RWPE2 (cell line): ENCODE measurements at places on chromosomes 6 and 20.
A peak's percentile ranks its signal among the peaks of the same experiment; 100 is the strongest.

DNA sequence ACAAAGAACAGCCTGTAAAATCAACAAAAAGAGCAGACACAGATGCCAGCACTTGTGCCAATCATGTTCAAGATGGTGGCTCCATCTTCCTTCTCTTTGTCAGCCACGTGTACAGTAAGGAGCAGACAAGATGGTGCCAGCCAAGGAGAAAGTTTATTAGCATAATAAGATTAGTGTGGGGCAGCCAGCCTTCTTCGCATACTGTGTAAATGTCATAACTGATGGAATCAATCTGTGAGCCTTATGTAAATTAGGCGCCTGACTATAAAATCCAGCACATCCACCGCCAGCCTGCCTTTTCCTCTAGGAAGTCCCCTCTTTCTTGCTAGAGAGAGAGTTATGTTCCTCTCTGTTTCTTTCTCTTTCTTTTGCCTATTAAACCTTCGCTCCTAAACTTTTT is 99.7 kb upstream of the RALGAPA2 start:
- no peak for DNase-seq
- H3K36me3 ChIP-seq = no peaks in the 10 kb centered on the region
- no peak overlapping the region for H3K4me3 ChIP-seq
- H3K27ac ChIP-seq = no peak overlapping the region
- H3K4me1 ChIP-seq = no peaks in the 10 kb centered on the region

DNA sequence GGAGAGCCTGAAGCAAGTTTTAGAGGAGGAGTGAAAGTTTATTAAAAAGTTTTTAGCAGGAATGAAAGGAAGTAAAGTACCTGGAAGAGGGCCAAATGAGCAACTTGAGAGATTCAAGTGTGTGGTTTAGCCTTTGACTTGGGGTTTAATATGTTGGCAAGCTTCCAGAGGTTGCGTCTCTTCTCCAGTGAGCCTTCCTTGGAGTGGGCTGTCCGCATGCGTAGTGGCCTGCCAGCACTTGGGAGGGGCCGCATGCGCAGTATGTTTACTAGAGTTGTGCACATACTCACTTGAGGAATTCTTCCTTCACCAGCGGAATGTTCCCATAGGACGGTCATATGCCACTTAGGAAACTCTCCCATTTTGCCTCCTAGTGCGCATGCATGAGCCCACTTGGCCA is 235.2 kb downstream of the ALDH8A1 start:
- H3K4me1 ChIP-seq = peaks cover 5% of the 10 kb centered on the region
- no peaks in the 10 kb centered on the region for H3K36me3 ChIP-seq
- DNase-seq = no peak

- H3K4me1 ChIP-seq = no peaks in the 10 kb centered on the region
- no peak overlapping the region for H3K4me3 ChIP-seq
- no peak overlapping the region for H3K27ac ChIP-seq
- DNase-seq = no peak
- no peaks in the 10 kb centered on the region for H3K36me3 ChIP-seq
These were observed 895.6 kb upstream of the MAP3K7 start for GRCh38 chr6:91482498-91482897.

- DNase-seq = no peak
- no peaks in the 10 kb centered on the region for H3K4me1 ChIP-seq
- H3K4me3 ChIP-seq = no peak overlapping the region
These were observed 396.3 kb downstream of the ZFAND3 start for GRCh38 chr6:38215651-38216311.

GRCh38 chr20:19768325-19768842 is 10.3 kb downstream of the RIN2 start:
- H3K4me3 ChIP-seq = no peak overlapping the region
- no peaks in the 10 kb centered on the region for H3K27me3 ChIP-seq
- DNase-seq = no peak
- peaks cover 5% of the 10 kb centered on the region for H3K4me1 ChIP-seq
- H3K36me3 ChIP-seq = no peaks in the 10 kb centered on the region

- no peak overlapping the region for H3K4me3 ChIP-seq
- H3K27ac ChIP-seq = no peak overlapping the region
- H3K4me1 ChIP-seq = peaks cover 51% of the 10 kb centered on the region
- no peaks in the 10 kb centered on the region for H3K27me3 ChIP-seq
- no peaks in the 10 kb centered on the region for H3K36me3 ChIP-seq
These were observed 156.9 kb downstream of the FOXC1 start for GRCh38 chr6:1766654-1767053.

DNA sequence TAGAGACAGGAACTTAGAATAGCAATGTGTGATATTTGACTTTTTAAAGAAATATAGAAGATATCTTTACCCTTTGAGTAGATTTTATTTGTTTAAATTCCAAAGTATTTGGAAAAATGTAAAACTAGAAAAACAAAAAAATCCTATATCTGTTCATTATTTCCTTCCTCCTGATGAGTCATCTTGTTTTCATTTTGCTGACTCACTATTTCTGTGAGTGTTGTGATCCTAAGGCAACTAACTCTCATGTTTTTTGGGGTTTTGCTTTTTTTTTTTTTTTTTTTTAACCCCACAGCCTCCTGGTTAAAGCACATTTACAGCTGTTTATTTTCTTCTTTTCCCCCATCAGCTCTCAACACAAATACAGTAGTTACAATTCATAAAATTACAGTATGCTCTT is 37.8 kb upstream of the THEMIS start:
- no peak for DNase-seq
- no peaks in the 10 kb centered on the region for H3K36me3 ChIP-seq
- H3K27ac ChIP-seq = no peak overlapping the region
- H3K4me3 ChIP-seq = no peak overlapping the region

GRCh38 chr20:62370807-62371587 is 3.9 kb upstream of the LAMA5 start:
- peak overlapping the region; percentile 99 for H3K27ac ChIP-seq
- peak; percentile 89 for DNase-seq

DNA sequence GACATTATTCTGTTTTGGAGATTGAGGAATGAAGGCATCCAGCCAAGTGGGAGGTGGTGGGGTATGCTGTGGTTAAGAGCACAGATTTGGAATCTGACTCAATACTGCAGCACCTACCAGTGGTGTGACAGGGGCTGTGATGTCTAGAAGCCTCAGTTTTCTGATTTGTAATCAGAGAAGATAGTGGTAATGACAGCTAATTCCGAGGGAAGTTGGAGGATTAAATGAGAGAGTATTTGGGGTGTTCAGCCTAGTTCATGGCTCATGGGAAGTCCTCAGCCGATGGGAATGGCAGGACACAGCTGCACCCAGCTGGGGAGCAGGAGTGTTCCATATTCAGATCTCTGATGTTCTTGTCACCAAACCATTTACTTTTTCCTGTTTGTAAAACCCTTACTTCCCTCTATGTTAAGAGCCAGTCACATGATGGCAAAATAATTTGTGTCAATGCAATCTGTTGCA is 9.3 kb downstream of the SLC9A8 start:
- peaks cover 91% of the 10 kb centered on the region for H3K36me3 ChIP-seq
- H3K27me3 ChIP-seq = no peaks in the 10 kb centered on the region
- H3K4me3 ChIP-seq = no peak overlapping the region
- DNase-seq = no peak
- H3K27ac ChIP-seq = no peak overlapping the region
- H3K4me1 ChIP-seq = no peaks in the 10 kb centered on the region

GRCh38 chr6:8074213-8074612 is 10.0 kb upstream of the BLOC1S5 start:
- H3K4me3 ChIP-seq = no peak overlapping the region
- peaks cover 10% of the 10 kb centered on the region for H3K36me3 ChIP-seq
- no peak overlapping the region for H3K27ac ChIP-seq

DNA sequence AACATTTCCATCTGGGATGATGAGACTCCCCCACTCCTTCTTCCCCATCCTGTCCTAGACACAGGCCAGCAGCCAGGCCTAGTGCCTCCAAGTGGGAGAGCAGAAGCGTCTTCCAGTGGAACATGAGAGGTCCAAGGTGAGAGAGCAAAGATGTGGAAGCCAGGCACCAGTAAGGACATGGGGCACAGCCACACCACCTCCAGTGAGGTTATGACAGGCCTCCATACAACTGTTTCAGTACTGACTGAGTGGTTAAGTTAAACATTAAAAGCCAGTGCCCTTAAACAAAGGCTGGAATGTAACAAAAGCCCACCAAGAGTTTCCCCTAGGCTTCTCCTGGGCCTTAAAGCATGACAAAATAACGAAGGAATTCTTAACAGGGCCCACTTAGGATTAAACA is 5.3 kb downstream of the ZBTB24 start:
- H3K4me3 ChIP-seq = no peak overlapping the region

GRCh38 chr20:20664795-20665589 is 47.5 kb downstream of the RALGAPA2 start:
- H3K27ac ChIP-seq = no peak overlapping the region
- H3K36me3 ChIP-seq = no peaks in the 10 kb centered on the region
- H3K27me3 ChIP-seq = no peaks in the 10 kb centered on the region

DNA sequence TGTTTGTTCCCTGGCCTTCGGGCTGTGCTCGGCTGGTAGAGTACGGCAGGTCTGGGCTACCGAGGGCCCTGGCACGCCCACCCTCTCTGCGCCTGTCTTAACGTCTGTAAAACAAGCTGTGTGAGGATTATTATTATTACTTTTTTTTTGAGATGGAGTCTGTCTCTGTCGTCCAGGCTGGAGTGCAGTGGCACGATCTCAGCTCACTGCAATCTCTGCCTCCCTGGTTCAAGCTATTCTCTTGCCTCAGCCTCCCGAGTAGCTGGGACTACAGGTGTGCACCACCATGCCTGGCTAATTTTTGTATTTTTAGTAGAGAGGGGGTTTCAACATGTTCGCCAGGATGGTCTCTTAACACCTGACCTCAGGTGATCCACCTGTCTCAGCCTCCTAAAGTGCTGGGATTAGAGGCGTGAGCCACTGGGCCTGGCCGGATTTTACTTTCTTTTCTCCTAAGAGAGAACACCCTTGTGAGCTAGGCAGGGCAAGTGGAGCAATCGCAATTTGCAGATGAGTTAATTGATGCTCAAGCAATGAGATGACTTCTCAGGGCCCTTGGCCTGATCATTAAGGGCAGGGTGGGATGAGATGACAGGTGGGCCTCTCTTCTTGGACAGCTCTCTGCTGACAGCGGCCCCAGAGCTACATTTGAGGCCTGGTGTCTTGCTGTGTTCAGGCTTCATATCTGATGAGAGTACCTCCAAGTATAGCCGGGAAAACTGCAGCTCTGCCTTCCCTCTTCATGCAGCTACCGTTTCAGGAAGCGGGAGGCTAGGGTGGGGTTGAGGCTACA is 859 bp upstream of the SMIM29 start:
- H3K4me3 ChIP-seq = peak overlapping the region; percentile 55
- H3K36me3 ChIP-seq = peaks cover 12% of the 10 kb centered on the region
- no peaks in the 10 kb centered on the region for H3K27me3 ChIP-seq
- peaks cover 18% of the 10 kb centered on the region for H3K4me1 ChIP-seq
- peak overlapping the region; percentile 95 for H3K27ac ChIP-seq

DNA sequence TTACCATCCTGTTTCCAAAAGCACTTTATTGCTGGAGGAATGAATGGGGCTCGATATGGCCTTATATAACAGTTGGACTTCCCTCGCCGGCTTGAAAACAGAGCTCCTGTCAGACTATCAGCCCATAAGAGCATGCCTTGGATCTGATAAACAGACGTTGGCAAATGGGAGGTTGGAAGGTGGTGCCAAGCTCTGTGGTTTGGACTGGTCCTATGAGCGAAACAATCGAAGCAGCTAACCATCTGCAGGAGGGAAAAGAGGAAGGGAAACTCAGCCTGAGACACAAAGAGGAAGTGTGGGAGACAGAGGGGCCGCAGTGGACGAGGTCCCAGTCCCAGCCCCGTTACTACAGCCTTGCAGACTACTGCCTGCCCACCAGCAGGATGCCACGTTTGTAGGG is 92.9 kb downstream of the TFAP2C start:
- no peaks in the 10 kb centered on the region for H3K27me3 ChIP-seq
- no peaks in the 10 kb centered on the region for H3K4me1 ChIP-seq
- H3K27ac ChIP-seq = no peak overlapping the region
- peak; percentile 55 for DNase-seq

DNA sequence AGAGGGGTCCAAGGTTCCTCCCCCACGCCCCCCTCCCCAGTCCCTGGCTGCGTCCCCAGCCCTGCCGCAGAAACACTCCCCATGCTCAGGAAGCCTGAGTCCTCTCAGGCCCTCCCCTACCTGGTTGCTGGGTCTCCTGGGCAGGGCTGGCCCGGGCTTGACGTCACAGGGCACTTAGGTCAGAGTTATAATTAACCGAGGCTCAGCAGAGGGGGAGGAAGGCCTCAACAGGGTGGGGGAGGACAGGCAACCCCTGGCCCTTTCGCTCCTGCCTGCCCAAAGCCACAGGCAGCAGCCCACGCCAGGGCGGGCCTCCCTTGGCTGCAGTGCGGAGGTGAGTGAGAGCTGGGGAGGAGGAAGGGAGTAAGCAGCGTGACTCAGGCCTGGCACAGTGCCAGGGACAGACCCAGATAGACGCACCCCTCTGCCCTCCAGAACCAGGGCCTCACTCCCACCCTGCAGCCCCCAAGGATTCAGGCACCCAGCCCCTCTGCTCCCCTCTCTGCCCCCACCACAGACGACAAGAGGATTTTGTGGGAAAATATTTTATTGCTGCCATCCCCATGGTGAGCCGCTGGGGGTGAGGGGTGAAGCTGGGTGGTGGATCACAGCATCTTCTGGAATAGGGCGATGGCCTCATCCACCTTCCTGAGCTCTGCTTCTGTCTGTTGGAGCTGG is at the start of gene VWA7:
TSS of gene VWA7 (minus strand) at position 340 of the 678 bp plus-strand sequence. CDS start 549 bp downstream, outside the sequence.
- peaks cover 23% of the 10 kb centered on the region for H3K36me3 ChIP-seq
- peak within 1 kb of the TSS; percentile 0 for H3K4me3 ChIP-seq
- peaks cover 19% of the 10 kb centered on the region for H3K4me1 ChIP-seq
- peak; percentile 94 for DNase-seq
- H3K27ac ChIP-seq = peak within 1 kb of the TSS; percentile 73
- H3K27me3 ChIP-seq = no peaks in the 10 kb centered on the region

DNA sequence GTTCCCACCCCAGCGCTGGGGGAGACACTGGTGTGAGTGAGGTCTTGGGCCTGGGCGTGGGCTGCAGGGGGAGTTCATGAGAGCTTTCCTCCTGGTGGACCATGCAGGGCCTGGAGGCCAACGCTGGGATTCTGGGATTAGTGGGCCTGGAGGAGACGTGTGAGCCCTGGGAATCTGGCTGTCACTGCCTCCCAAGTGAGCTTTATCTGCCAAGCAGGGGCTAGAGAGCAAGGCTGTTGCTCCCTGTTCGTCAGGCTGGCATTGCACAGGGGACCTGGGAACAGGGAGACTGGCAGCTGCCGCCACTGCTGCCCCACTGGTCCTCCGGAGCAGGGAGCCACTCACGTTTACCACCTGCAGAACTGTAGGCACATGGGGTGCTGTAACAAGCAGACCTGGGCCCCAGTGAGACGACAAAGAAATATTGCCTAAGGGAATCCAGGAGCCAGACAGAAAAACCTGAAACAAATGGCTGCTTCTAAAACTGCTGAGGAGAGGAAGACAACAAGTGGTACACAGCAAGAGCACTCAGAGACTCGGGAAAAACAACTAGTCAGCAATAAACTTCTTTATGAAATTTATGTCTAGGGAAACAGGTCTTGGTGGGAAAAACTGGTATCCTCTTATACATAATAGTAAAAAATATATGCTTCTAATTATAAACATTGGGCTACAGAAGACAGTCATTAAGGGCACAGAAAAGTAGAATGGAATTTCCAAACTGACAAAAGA is 45.2 kb downstream of the PPP1R3G start:
- H3K27ac ChIP-seq = no peak overlapping the region
- DNase-seq = no peak
